ENCODE measurements at places on chromosomes 11 and 22.
A peak's percentile ranks its signal among the peaks of the same experiment; 100 is the strongest.

- peak; percentile 27 for DNase-seq
Observed at GRCh38 chr11:72831521-72832300, 17.5 kb downstream of the ATG16L2 start.

- no peak for DNase-seq
Observed at GRCh38 chr11:50333861-50334260, 301.2 kb downstream of the OR4C45 start.

DNA sequence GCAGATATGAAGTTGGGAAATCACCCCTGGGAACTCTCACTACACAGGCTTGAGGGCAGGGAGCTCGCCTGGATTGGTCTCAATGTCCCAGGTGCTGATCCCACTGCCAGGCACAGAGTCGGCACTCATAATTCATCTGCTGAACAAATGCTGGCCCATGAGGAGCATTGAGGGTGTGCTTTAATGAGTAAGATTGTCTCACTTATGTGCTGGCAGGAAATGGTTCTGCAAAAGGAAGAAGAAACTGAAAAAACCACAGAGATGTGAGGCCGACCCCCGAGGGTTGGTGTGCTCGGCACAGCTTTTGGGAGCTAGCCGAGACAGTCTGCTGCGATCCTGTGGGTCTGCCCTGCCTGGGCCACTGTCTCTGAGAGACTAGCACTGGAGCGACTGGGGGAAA, 9.4 kb downstream of the PLAAT2 start:
- DNase-seq: no peak

DNA sequence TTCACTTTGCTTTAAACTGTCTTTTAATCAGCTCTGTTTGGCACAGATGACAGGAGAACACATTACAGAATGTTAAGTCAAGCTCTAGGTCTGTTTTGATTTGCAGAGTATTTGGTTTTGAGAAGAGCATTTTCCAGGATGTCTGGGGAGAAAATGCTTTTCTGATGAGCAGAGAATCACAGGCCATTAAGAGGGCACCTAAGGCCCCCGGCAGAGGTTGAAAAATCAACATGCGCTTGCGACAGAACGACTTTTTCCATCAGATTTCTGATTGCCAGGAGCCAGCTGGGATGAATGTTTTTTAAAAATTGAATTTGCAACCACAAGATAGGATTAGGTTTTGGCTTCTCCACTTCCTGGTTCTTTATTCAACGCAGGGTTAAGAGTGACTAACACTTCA, 304.5 kb downstream of the JRKL start:
- DNase-seq: no peak

- no peak for DNase-seq
Observed at GRCh38 chr22:21450320-21450831, 16.8 kb upstream of the TMEM191C start.

GRCh38 chr22:32789797-32790620, 11.5 kb upstream of the TIMP3 start:
- no peak for DNase-seq

DNA sequence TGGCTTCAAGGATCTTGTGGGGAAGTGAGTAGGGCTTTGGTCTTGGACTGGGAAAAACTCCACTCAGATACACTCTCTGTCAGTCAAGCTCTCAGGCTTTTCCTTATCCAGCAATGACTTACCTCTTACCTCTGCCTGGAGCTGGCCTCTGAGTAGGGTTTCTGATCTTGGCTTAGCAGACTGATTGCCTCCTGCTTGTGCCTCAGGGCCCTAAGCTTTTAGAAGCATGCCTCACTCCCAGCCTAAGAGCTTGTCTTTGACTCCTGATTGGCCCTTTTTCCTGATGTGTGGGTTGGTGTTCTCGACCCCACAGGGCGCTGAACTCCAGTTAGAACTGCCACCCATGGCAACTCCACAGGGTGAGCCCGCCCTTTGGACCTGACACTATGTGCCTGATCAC, 275.0 kb downstream of the ST3GAL4 start:
- no peak for DNase-seq

DNA sequence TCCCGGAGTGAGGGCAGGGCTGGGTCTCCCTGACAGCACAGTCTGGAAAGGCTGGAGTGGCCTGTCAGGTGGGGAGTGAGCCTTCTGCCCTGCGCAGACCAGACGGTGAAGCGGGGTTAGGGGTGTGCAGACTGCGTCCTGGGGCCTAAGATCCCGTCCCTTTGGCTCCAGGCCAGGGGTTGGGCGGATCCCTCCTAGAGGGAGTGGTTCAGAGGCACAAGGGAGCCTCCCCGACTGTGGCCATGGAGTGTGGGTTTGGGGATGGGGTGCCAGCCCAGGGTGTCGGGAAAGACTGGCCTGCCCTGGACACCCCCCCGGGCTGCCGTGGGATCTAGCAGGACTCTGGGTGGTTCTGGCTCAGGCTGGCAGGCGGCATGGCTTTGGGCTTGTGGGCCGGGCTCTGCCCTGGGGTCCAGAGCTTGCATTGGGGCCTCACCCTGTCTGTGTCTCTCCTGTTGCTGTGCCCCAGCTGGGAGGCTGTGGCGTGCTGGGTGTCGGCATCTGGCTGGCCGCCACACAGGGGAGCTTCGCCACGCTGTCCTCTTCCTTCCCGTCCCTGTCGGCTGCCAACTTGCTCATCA, 19.5 kb downstream of the TSPAN4 start:
- DNase-seq: no peak

GRCh38 chr22:44316393-44317122, 3.8 kb upstream of the SHISAL1 start:
- DNase-seq: no peak

DNA sequence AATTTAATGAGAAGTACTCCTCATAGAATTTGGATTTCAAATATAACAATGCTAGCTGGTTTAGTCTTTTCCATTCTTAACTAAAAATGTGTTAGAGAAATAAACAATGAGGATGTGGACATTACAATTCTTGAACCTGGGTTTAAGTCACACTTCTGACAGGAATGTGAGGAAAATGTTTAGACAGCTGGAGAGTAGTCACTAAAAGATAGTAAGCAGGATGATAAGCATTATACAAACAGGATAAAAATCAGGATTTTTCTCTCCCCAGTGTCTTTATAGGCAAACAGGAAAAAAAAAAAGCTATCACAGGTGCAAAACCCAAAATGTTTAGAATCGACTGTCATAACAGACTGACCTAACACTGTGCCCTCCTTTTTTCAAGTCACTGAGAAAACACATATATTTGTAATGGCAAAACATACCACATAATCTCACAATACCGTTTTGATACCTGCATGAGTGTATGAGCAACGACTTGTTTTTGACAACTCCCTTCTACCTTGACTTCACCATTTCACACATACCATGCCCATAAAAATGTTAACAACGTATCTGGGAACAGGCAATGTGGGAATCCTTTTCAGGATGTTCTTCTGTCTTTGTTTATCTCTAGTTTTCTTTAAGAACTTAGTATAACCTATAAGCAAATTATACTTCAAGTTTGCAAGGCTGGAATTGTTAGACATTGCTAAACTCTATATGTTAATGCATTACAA, 242.0 kb downstream of the SBF2 start:
- DNase-seq: no peak

- DNase-seq: no peak
Observed at GRCh38 chr11:72309074-72309598, 65.2 kb upstream of the PHOX2A start.

GRCh38 chr11:121119440-121119839, 18.4 kb downstream of the TECTA start:
- no peak for DNase-seq

GRCh38 chr11:126476977-126477376, 121.5 kb downstream of the ST3GAL4 start:
- DNase-seq: no peak

- DNase-seq: no peak
Observed at GRCh38 chr22:45200860-45201511, 37.3 kb downstream of the NUP50 start.

DNA sequence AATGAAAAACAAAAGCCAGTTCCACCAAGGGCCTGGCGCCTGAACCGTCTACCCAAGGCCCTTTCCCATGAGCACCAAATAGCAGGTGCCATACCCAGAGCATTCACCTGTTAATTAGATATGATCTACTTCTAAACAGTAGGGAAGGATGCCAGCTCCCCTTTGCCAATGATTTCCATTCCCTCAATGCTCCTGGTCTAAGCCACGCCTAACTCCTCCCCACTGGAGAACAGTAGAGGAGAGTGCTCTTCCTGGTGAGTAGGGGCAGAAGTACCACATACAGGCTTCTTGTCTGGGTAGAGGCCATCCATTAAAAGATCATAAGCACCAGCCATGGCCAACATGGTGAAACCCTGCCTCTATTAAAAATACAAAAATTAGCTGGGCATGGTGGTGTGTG, 40.7 kb downstream of the PACSIN2 start:
- DNase-seq: no peak

GRCh38 chr22:42608823-42609361, 5.8 kb downstream of the POLDIP3 start:
- DNase-seq: no peak

DNA sequence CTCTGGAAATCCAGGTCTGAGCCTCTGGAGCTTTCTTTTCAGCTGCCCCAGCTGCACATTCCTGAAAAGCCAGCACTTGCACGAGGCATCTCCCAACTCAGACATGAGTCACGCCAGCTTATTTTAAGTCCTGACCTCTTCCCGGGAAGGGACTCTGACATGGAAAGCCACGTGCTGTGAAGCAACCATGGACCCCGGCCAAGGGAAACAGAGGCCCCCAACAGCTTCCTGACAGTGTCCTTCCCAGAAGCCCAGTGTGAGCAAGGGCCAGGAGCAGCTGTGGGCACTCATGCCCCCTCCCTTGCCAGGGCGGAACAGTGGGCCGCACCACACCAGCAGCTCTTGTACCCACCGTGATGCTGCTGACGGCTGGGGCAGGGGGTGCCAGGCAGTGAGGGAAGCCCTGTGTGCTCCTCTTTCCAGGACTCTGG, 118.8 kb upstream of the CADM1 start:
- no peak for DNase-seq

- no peak for DNase-seq
Observed at GRCh38 chr22:48717076-48717810, 1110.4 kb downstream of the BRD1 start.

GRCh38 chr11:119029340-119030028, 1.2 kb downstream of the SLC37A4 start:
- DNase-seq: no peak

GRCh38 chr22:40668611-40669411, 10.5 kb upstream of the MCHR1 start:
- peak; percentile 74 for DNase-seq

DNA sequence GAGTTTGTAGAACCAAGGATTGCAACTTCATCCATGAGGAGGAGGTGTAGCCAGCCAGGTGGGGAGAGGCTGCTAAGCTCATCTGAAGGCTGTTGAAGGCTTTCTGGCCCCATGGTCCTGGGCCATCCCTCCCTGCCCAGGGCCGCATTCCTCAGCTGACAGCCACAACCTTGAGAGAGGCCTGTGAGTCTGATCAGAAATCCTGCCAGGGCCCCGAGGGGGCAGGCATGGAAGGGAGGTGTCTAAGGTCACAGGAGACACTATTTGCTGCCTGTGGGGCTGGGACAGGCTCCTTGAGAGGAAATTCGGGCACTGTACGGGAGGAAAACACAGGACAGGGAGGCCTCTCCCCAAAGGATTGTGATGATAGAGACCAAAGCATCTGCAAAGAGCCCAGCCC, 88.1 kb upstream of the IGLL5 start:
- DNase-seq: no peak

DNA sequence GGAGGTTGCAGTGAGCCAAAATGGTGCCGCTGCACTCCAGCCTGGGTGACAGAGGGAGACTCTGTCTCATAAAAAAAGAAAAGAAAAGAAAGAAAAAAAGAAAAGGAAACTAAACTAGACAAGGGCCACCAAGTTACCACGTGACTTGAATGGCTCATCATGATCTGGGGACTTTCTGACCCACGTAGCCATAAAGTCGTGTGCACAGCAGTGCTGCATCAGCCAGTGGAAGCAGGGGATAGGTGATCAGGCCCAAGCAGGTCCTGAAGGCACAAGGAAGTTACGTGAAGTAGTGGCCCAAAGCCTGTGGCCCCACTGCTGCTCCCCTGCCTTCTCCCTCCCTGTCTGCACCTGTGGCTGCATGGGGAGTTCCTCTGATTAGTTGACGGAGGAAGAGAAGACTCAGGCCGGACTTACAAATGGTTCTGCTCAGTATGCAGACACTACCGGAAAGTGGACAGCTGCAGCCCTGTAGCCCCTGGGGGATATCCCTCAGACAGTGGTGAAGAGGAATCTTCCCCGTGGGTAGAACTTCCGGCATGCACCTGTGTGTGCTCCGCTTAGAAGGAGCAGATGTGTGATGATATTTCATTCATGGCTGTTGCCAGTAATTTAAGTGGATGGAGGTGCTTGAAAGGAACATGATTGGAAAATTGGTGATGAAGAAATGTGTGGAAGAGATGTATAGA, 18.2 kb upstream of the CD81 start:
- DNase-seq: no peak

- DNase-seq: peak; percentile 6
Observed at GRCh38 chr11:57800444-57801182, 39.0 kb downstream of the CTNND1 start.

Data from T-helper 1 cell (primary cell).